ENCODE measurements at places on chromosomes 4 and X.

- DNase-seq: no peak
Measured at GRCh38 chrX:54715621-54716020, 82.4 kb downstream of the ITIH6 start.

- DNase-seq: no peak
Measured at GRCh38 chrX:13938829-13939530, 90.7 kb downstream of the GEMIN8 start.

- DNase-seq: no peak
Measured at GRCh38 chr4:15031993-15032675, 29.9 kb downstream of the CPEB2 start.

GRCh38 chrX:33086886-33087285 is 124.5 kb downstream of the DMD start:
- DNase-seq: no peak

DNA sequence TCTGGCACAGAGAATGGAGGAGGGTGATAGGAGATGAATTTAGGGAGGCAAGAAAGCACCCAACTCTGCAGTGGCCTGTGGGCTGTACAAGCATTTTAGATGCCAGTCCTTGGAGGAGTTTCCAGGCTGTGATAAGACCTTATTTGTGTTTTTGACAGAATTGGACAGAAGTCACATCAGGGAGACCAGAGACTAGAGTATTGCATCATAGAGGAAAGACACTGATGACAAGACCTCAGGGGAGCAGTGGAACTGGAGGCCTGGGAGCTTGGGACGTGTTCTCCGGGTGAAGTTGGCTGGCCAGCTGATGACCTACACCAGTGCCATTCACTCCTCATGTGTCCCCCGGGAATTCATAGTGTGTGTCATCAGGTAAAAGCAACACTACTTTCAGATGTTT is 284.0 kb upstream of the ZFP42 start:
- DNase-seq: no peak

GRCh38 chr4:142380052-142380602 is 466.0 kb downstream of the INPP4B start:
- DNase-seq: no peak

DNA sequence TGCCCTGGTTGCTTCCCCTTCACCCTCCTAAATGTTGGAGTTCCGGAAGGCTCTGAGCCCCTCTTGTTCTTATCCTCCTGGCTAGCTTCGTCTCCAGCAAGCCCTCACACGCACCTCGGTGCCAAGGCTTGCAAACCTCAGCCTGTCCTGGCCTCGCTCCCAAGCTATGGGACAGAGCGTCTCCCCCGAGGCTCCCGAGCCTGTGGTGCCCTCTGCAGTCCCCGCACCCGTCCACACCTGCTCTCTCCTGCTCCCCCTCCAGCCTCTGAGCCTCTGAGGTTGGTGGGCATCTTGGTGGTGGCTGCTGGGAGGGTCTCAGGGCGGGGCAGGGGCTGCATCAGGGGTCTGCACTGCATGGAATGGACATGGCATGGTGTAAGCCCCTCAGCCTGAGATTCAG is 63.2 kb downstream of the TRMT44 start:
- DNase-seq: no peak

DNA sequence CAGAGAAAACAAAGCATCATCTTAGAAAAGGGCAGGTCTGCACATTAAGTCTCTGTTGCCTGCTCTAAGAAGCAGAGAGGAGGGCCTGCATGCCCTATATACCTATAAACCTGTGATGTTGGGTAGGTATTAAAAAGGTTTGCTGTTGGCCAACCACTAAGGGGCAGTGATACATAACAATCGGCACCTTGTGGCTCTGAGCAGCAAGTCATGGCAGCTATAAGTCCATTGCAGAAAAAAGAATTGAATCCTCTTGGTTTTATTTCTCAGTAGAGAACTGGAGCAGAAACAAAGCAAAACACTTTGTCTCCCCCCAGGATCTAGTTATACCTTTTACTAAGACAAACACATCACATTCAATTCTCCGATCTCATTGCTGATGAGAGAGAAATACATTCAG is 1364.4 kb downstream of the STIM2 start:
- no peak for DNase-seq

DNA sequence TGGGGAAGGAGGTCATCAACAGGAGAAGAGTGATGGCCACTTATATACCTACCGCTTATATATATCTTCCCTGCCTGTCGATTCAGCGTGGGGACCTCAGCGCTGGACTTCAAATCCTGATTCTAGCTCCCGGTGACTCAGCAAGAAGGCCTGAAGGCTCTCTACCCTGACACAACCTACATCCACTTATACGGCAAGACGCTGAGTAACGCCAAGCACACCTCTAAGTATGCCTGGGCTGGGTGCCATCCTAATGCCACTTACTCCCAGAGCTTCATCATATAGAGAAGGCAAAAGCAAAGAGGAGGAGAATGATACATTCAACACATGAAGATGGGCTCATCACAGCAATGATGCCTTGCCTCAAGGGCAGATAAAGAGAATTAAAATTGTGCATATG is 198.3 kb downstream of the CHIC2 start:
- DNase-seq: no peak

GRCh38 chrX:70969635-70970481 is 39.0 kb upstream of the SLC7A3 start:
- no peak for DNase-seq

- no peak for DNase-seq
Measured at GRCh38 chr4:5051278-5052203, at the start of gene STK32B. TSS of gene STK32B (plus strand) at chr4:5051480.

- DNase-seq: no peak
Measured at GRCh38 chrX:10106806-10107205, 50.0 kb upstream of the CLCN4 start.

DNA sequence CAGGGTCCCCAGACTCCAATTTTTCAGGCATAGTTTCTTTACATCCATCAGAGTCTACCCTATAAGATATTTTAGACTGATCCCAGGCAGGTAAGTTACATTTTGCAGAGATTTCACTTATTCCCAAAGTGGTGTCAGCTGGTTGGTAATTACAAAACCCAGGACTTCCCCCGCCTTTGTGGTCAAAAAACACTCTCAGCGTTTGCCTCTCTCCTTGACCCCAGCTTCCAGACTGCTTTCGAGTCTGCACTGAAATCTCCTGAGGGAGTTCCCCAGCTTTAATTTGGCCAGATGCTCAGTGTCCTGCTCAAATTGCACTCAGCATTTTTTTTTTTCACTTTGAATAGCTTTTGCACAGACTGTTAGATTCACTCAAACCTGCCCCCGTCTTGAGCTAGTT is 11.2 kb upstream of the AMOT start:
- DNase-seq: no peak

- DNase-seq: no peak
Measured at GRCh38 chr4:169963998-169964397, 62.2 kb downstream of the MFAP3L start.

Data from stimulated activated CD8-positive, alpha-beta memory T cell treated with anti-CD3 and anti-CD28 coated beads, Interleukin-12 subunit alpha, Interleukin-12 subunit beta, amount 100 ng/mL, for 4 hours (primary cell).